ENCODE measurements at places on chromosomes 11 and 22.

GRCh38 chr11:73400293-73400692 lies 24.1 kb downstream of the RELT start:
- no peak for DNase-seq

GRCh38 chr11:565921-566509 lies 5.2 kb downstream of the RASSF7 start:
- DNase-seq = no peak

GRCh38 chr22:48449466-48450187 lies 1378.0 kb downstream of the BRD1 start:
- no peak for DNase-seq

DNA sequence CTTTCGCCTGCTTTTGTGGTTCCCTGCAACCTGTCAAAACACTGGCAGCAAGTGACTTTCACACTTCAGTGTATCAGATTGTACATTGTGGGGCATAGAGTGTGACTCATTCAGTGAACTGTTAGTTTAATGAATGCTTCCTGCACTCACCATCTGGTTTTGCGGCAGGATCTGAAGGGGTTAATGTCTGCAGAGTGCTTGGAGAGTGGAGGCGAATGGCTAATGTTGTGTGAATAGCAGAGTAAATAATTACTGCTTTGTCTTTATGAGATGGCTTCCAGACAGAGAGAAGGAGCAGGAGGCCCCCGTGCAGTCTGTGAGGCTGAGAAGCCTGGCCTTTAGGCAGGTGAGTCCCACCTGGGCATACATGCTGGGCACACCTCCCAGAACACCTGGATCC lies 454.3 kb upstream of the KIRREL3 start:
- DNase-seq = no peak
